Right ventricle myocardium inferior (tissue), 1 donor: ENCODE measurements at places on chromosomes 3 and 15. TPM values are rescaled to one million over a fixed set of nuclear protein-coding genes. Genes with fewer than 3 reads are reported as not detected.

The MAGI1 gene
- total RNA-seq = 33.1 TPM

- no peak for DNase-seq
Observed at GRCh38 chr3:80087767-80088166, 320.0 kb upstream of the ROBO1 start.

GRCh38 chr15:93247466-93248121 is 158.6 kb upstream of the RGMA start:
- DNase-seq = no peak

GRCh38 chr3:98010194-98010882 is 24.8 kb downstream of the GABRR3 start:
- DNase-seq = no peak

- DNase-seq = no peak
Observed at GRCh38 chr3:89955156-89955555, 847.7 kb downstream of the EPHA3 start.
